ENCODE measurements at places on chromosomes 11 and 22. TPM values are rescaled to one million over a fixed set of nuclear protein-coding genes. Genes with fewer than 3 reads are reported as not detected.
A peak's percentile ranks its signal among the peaks of the same experiment; 100 is the strongest.

The PAX6 gene
- total RNA-seq, result not detected

The OR8A1 gene
- total RNA-seq, result not detected

The CNGA4 gene
- 2.9 TPM for total RNA-seq

The MFNG gene
- total RNA-seq, result 74.0 TPM

The SLC35E4 gene
- total RNA-seq, result 1.3 TPM

The WEE1 gene
- total RNA-seq, result 47.1 TPM

The APOL5 gene
- not detected for total RNA-seq

The CLDN25 gene
- not detected for total RNA-seq

The DMC1 gene
- 0.83 TPM for total RNA-seq

DNA sequence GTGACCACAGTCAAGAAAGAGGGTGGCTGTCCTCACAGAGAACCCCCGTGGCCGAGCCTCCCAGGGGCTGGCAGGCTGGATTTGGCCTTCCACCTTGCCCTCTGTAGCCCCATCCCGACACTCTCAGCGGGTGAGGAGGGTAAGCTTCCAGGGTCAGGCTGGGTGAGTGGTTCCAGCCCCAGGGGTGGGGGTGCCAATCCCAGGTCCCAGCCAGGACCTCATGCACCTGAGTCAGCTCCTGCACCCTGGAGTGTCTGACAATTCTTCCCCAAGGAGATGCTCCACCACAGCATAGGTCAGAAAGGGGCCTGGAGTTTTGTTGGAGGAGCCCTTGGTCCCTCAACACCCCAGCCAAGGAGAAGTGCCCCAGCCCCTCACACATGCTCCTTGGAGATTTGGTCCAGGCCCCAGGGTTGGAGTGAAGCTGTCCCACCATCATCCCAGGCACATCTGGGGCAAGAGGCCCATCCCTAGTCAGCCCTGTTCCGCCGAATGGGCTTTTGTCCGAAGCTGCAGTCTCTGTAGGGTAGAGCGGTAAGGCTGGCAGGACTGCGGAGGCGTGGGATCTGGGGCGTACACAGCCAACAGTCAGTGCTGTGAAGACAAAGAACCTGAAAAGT, 8.4 kb downstream of the LINC01488 start:
- DNase-seq, result no peak

GRCh38 chr11:2968341-2968900, 23.7 kb downstream of the NAP1L4 start:
- DNase-seq, result no peak

DNA sequence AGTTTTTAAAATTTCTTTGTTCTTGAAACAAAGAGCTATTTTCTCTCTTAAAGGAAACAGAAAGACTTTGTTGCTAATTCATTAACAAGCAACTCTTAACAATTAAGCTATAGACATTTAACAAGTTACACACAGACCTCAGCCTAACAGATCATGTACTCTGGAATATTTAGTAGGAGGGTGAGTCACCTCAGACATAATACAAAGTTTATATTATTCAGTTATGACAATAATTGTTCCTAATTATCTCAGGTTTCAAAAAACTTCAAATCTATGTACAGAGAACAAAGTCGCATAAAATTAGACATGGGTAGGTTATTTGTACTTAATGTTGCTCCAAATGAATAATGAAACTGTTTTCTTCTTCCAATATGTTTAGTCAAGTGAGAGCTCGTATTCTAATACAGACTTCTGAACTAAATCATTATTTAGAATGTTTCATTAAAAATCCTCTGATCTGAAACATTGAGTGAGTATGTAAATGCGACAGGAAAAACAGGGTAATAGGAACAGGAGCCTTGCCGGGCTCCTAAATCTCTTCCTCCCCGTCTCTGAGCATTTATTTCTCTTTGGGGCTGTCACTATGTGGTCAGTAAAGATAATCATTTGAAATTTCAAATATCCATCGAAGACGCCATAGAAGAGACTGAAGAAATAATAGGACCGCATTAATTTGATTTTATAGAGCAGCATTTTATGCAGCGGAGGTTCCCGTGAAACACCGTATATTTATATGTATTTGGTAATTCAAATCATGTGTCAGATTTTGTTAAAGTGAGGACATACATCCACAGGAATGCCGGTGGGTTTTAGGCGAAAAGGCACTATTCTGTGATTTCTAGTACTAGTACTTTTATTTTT, 8.7 kb upstream of the BARX2 start:
- DNase-seq, result no peak

DNA sequence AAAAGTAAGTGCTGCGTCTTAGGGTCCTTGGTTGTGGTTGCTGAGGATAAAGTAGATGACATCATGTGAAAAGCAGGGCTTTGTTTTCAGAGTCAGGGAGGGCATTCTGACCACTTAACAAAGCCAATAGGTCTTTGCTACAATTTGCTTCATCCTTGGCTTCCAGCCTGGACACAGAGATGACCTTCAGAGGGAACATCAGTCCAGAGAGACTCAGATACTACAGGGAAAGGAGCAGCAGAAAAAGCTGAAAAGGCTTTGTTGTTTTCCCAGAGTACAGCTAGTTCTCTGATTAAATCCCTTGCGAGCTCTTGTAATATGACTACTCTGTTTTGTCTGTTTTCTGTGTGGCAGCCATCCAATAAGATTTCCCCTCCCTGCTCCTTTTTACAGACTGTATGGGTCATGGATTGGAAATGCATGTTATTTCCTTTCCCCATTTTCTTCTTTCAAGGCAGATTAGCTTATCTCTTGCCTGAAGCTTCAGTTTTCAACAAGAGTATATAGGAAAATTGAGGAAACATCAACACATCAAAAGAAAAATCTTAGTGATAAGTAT, 31.9 kb downstream of the ATG13 start:
- DNase-seq, result no peak

DNA sequence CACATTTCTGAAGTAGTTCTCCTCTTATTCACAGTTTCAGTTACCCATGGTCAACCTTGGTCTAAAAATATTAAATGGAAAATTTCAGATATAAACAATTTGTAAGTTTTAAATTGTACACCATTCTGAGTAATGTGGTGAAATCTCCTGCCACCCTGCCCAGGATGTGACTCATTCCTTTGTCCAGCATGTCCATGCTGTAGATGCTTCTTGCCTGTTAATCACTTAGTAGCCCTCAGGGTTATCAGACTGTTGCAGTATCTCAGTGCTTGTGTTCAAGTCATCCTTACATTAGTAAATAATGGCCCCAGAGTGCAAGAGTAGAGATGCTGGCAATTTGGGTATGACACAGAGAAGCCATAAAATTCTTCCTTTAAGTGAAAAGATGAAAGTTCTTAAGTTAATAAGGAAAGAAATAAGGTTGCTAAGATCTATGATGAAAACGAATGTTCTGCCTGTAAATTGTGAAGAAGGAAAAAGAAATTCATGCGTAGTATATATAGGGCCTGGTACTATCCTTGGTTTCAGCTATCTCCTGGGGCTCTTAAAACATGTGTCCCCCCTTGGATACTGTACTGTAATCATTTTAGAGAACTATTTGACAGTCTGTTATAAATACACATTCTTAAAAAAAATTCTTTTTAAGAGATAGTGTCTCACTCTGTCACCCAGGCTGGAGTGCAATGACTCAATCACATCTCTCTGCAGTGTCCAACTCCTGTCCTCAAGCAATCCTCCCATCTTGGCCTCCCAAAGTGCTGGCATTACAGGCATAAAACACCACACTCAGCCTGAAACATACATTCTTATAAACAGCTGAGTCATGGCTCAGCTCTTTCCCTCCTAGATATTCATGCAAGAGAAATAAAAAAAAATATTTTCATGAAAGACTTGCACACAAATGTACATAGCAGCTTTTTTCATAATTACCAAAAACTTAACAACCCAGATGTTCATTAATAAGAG, 31.3 kb downstream of the MTNR1B start:
- no peak for DNase-seq

- DNase-seq, result no peak
Observed at GRCh38 chr11:120637131-120637530, 125.6 kb downstream of the GRIK4 start.

GRCh38 chr11:128898580-128899344, 7.6 kb downstream of the KCNJ5 start:
- no peak for DNase-seq

GRCh38 chr11:45399166-45399565, 113.0 kb upstream of the SYT13 start:
- DNase-seq, result no peak

DNA sequence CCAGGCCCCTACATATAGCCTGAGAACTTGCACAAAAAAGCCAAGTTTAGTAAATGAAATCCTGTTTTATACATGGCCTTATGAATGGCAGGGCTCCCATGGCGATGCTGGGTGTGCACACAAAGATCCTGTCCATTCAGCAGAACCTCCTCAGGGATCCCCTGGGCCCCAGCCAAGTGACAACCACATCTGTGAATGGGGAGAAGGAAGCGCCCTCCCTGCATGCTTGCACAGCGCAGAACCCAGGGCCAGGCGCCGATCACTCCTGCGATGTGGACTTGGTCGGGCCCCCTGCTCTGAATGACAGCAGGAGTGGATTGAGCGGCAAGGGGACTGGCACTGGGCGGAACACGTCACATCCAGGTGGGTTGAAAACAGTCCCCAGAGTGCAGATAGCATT, 4.5 kb upstream of the CDC42EP2 start:
- peak; percentile 32 for DNase-seq

GRCh38 chr11:115226556-115226955, 277.7 kb downstream of the CADM1 start:
- DNase-seq, result no peak

GRCh38 chr11:70739091-70739490, 340.8 kb downstream of the CTTN start:
- no peak for DNase-seq

- no peak for DNase-seq
Observed at GRCh38 chr11:19460718-19461405, 220.1 kb upstream of the E2F8 start.

- DNase-seq, result no peak
Observed at GRCh38 chr11:78244546-78245255, 56.0 kb downstream of the USP35 start.

DNA sequence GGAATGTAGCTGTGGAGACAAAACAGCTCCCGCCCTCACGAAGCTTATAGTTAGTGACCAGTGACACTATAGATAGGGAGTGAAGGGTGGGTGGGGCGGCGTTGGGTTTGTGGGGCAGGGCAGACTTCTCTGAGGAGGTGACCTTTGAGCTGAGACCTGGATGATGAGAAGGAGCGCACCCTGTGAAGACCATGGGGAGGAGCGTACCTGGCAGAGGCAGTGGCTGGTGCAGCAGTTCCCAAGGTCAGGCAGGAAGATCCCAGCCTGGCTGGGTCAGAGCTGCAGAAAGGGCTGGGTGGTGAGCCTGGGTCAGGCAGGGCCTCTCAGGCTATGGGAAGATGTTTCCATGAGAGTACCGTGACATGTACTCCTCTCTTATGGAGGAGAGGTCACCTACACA, 135.0 kb upstream of the RCN1 start:
- DNase-seq, result no peak

- no peak for DNase-seq
Observed at GRCh38 chr22:50688448-50688847, 15.8 kb downstream of the SHANK3 start.

- no peak for DNase-seq
Observed at GRCh38 chr11:76639621-76640020, 30.9 kb downstream of the LRRC32 start.

DNA sequence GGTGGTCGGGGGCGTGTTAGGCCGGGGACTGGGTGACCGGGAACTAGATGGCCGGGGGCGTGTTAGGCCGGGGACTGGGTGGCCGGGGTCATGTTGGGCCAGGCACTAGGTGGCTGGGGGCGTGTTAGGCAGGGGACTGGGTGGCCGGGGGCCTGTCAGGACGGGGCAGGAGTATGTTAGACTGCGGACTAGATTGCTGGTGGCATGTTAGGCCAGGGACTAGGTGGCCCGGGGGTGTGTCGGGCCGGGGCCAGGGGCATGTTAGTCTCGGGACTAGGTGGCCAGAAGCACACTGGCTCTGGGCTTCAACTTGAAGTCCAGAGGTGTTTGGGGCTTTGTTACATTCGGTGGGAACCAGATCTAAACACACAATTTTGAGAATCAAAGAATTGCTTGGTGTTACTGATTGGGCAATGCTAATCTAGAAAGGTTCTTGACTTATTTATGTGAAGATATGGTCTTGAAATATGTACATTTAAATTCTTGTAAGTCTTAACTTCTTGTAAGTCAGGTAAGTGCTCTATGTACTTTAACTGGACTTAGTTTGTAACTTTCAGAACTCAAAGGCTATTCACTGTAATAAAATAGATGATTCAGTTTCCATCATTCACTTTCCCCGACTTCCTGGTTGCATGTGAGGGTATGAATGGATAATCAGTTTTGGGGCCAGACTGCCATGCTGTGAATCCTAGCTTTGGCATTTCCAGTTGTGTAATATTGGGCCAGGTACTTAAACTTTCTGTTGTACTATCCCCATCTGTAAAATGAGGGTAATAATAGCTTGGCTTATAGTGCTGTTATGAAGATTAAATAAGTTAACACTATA, 1.1 kb downstream of the EXT2 start:
- DNase-seq, result no peak

DNA sequence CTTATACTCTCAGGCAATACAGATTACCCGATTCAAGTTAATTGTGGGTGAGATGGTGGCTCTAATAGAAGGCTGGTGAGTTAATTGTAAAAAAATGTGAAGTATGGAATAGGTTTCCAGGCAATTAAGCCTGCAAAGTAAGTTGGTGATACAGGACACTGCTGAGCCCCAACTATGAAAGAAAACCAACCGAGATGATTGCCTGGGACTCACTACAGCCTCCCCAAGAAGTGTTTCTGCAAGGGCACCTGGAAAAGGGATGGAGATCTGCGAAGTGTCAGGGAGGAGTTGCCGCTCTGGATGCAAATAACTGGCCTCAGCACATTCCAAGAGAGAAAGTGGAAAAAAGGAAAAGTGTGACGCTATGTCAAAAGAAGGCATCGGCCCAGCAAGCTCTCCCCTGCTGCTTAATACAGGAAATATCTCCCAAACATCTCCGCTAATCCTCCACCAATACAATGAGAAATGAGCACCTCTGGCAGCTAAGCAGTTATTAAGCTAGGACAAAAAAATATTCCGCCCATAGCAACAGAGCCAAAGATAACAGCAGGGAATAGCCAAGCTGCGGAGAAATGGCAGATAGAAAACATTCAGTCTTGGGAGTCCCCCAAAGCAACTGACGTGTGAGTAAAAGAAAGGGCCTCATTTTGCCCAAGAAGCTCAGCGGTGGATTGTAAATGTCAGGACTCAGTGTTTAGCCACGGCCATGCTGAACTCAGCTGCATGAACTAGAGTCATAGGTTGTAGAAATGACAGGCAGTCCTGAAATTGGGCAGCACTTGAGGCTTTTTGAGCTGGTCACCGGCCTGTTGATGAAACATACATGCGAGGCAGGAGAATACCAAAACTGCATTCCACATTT, 133.7 kb downstream of the SNX19 start:
- no peak for DNase-seq
